ENCODE measurements at places on chromosomes 5 and 9.

GRCh38 chr5:11504886-11505193, 399.4 kb downstream of the CTNND2 start:
- no peak for DNase-seq

DNA sequence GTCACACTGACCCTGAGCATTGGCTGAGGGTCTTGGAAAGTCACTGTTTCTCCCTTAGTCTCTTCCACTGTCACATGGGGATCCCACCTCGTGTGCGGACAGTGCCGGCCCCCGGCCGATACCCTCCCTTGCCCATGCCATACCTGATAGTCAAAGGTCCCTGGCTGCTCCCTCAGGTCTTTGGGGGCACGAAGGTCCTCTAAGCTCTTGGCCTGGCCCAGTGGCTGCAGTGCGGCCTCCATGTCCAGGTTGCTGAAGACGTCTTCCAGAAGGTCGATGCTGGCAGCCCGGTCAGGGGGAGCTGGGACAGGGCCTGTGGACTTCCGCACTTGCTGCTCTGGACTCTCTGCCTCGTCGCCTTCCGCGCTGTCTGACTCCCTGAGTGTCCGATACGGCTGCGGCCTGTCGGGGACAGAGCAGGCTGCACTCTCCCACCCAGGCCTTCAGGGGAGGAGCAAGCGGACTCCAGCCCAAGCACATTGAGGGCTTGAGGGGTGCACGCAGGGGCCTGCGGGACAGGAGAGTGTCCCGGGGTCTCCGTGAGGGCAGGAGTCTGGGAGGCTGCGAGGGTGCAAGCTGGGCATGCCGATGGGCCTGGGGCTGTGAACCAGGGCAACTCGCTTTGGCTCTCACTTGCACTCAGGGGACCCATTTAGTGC, 27.6 kb downstream of the CRB2 start:
- no peak for DNase-seq

DNA sequence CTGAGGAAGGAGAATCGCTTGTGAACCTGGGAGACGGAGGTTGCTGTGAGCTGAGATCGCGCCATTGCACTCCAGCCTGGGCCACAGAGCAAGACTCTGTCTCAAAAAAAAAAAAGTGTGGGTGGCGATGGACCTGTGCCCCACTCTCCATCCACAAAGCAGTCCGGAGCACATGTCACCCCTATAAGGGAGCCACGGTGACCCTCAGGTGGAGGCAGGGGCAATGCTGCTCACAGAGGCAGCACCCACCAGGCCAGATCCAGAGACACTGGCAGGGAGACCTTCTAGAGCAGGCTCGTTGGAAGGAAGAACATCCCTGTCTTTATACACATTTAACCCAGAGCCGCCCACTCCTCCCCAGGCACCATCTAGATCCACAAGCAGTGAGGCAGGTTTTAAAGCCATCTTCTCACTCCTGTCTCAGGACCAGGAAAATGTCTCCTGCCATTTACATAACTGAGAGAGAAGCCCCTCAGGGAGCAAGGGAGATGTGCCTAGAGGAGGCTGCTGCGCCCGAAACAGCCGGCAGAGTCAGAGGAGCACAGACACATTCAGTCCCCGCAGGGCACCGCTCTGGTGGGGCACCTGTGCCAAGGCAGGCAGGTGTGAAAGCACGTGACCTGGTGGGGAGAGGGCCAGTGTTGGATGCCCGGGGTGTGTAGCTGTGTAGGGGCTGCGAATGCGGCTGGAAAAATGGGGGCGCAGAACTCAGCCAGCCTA, 31.6 kb upstream of the ADAMTS2 start:
- DNase-seq = no peak

DNA sequence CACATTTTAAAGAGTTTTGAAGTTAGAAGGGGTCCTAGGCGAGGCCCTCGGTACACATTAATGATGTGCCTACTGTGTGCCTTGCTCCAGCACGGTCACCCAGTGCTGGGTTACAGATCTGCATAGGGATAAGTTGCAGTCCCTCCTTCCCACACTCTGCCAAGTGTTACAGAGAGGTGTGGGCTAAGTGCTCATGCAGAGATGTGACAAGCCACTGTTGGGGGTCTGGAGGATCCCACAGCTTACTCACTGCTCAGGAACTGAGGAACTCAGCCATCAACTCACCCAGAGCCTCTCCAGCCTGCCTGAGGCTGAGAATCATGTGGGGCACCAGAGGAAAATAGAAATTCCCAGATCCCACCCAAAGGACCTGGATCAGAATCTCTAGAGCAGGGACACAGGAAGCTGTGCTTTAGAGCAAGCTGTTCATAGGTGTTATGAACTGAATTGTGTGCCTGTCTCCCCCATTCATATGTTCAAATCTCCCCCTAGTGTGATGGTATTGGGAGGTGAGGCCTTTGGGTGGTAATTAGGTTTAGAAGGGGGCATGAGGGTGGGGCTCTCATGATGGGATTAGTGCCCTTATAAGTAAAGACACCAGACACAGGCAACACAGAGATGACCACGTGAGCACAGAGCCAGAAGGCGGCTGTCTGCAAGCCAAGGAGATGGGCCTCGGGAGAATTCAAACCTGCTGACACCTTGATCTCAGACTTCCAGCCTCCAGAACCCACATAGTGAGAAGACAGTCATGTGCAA, 164.1 kb downstream of the HSD17B3 start:
- DNase-seq = no peak

DNA sequence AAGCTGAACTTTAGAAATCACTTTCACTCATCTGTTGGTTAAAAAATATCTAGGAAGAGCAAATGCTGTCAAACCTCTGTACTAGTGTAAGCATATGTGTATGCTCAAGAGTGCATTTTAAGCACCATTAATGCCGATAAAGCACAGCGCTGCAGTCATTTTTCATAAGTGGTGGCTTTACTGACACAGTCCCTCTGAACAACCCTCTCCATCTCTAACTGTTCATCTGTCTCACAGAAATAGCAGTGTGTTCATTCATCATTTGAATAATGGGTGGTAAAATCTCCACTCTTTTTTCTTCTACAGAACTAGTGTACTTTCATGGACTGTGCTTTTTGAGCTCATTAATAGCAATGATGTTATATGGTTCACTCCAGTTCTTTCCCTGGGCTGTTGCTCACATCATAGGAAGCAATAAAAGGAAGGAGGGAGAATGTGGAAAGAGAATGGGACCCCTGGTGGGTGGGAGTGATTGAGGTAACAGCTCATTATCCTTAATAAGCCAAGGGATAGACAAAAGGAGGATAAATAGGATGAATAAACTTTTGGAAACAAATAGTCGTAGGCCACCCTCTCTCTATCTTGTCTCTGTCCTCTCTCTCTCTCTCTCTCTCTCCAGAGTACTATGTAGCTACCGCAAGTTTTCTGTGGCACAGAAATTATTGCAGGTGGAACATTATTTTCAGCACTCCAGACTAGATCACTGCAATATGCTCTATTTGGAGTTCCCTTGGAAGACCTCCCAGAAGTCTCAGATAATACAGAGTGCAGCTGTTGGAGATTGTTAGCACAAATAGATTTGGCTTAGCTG, 117.9 kb upstream of the PRDM9 start:
- DNase-seq = no peak

DNA sequence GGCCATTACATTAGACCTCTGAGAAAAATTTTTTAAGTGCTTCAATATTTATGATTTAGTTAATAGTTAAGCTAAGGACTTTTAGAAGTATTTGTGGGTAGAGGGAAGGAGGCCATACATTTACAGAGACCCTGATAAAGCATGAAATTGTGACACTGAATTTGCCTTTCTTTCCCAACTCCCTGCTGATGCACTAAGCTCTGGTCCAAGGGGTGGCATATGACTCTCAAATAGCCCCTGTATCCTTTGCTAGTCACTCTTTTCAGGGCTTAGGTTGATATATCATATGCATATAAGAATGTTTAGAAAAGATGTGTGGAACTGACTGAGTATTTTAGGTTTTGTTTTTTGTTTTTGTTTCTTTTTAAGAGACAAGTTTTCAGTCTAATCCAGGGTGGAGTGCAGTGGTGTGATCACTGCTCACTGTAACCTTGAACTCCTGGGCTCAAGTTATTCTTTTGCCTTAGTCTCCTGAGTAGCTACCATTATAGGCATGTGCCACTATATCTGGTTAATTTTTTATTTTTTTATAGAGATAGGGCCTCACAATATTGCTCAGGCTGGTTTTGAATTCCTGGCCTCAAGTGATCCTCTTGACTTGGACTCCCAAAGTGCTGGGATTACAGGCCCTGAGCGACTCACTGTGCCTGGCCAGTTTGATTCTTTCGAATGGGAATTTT, 20.5 kb downstream of the KIAA1958 start:
- DNase-seq = no peak

DNA sequence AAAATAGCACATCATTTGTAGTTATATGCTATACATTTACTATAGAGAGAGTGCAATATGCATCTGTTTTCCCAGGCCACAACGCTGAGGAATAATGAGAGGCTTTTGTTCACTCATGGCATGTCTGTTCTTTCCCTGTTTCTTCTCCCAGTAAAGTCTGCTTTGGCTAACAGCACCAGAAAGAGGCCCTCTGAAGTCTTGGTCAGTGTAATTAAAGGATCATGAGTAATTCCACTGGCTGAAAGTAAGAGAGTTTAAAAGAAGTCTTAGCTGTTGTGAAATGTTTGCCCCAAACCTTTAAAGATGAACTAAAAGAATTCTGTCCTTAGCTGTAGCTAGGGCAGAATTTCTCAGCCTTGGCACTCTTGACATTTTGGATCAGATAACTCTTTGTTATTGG, 228.8 kb downstream of the TLE4 start:
- DNase-seq = no peak

DNA sequence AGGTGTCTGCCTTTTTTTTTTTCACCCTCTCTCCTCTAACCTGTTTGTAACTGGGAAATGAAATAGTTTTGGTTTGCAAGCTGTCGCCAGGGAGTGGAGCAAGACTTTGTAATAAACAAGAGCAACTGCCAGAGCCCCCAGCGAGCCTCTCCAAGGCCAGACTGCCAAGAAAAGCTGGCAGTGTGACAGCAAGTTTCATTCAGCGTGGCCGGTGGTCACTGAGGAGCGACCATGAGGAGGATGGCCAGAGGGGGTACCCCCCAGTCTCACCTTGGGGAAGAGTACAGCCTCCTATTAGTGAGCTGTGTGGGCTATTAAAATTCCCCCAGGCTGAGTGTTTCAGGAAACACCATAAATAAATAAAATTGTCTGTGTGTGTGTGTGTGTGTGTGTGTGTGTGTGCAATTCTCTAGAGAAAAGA, 49.9 kb downstream of the ZFAND5 start:
- no peak for DNase-seq

- no peak for DNase-seq
Observed at GRCh38 chr5:135600152-135600570, 21.4 kb upstream of the CXCL14 start.

GRCh38 chr9:132487351-132487791, 77.4 kb downstream of the CFAP77 start:
- DNase-seq = no peak

GRCh38 chr9:38432922-38433510, 8.8 kb upstream of the IGFBPL1 start:
- no peak for DNase-seq

DNA sequence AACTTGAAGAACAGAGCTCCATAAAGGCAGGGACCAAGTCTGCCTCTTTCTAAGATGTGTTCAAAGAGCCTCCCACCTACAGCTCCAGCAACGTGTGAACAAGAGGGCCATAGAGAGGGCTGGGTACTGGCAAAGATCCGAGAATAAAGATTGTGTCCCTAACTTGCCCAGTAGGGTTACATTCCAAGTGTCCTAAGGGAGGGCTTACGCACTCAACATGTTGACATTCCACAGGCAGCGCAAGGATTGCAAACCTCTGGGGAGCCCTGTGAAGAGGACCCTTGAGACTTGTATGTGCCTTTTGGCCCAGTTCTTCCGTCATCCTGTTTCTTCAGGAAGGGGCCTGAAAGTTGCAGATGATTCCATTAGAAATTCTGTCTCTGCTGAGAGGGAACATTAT, 48.2 kb upstream of the ENTREP1 start:
- DNase-seq = no peak

DNA sequence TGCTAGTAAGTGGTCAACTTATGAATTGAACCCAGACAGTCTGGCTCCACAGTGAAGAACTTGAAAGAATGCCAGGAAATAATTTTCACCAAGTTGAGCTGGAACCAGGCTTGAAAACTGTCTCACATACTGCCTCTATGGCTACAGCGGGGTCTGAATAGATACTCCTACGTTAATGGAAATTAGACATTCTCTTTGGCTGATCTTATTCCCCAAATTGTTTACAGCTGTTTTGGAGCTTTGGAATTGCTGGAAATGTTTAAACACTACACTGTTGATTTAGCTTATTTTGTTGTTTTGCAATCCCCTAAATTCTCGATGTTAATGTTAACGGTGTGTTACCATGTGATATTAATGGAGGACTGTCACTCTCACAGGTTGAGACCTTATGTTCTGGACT, 146.4 kb downstream of the FBXL7 start:
- no peak for DNase-seq

DNA sequence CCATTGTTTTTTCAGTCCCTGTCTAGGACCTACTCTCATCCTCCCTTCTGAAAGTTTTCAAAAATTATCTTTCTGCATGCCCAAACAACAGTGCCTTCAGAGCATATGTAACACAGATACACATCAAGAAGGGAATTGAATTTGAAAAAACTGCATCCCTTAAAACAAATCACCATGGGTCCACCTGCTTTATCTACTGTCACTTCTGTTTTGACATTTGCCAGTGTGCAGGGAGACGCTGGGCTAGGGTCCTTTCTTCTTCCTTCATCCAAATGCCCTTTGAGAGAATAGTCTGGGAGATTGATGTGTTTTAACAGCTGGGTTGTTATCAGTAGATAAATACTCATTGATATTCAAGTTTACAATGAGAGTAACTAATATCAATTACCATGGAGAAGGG, 1630.1 kb downstream of the MAT2B start:
- DNase-seq = no peak

DNA sequence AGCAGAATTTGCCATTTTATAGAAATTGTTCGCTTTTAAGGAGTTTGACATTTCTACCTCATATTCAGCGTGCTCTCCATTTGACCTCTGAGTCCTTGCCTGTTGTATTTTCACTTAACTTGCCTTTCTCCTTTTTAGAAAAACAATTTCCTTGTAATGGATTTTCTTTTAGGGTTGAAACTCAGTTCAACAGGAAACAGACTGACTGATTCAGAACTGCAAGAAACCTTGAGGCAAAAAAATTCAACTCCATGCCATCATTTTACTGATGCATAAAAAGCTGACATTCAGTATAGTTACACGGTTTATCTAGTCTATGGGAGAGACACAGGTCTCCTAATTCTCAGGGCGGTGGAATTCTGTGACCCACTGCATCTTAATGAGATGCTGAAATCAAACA, 59.8 kb downstream of the MRPS30 start:
- no peak for DNase-seq

DNA sequence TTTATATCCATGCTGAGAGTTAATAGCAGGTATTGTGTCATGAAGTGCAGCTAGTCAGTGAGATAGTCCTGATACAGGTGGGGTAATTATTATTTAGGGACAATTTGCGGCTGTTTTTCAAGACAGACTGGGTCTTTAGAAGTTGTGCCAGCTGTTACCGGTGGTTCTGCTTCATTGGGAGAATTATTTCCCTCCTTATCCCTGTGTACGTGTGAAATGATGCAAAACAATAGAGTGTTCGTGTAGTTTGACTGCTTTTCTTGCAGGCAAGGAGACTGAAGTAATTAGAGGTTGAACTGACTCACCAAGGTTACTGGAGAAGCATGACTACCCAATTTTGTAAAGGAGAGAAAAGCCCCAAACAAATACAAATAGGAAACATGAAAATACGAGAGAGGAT, 101.7 kb downstream of the ARRDC3 start:
- no peak for DNase-seq

GRCh38 chr5:179404321-179405053, 59.2 kb upstream of the ADAMTS2 start:
- no peak for DNase-seq

Data from esophagus squamous epithelium (tissue), 5 donors.